ENCODE measurements at places on chromosomes 7 and 10.

- no peak for DNase-seq
These were observed 31.2 kb downstream of the DYNC2I1 start for GRCh38 chr7:158887594-158887993.

- DNase-seq = no peak
These were observed 132.6 kb upstream of the ZEB1 start for GRCh38 chr10:31186225-31187000.

DNA sequence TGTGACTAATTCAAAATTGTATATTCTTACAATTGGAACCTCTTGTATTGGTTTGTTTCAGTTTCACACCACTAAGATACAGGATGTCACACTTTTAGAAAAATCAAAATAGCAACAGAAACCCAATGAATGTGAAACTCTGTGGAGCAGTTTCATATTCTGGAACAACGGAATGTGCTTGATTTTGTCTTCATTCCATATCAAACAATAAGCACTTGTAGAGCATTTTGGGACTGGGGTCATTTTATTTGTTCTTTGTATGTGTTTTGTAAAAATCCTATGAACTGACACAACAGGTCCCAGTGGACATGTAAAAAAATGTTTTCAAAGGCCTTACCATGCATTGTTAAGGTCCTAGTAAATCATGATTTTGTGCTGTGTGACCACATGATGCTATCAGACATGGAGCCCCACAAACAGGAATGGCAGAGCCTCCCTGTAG, 123.1 kb downstream of the DKK1 start:
- DNase-seq = no peak

DNA sequence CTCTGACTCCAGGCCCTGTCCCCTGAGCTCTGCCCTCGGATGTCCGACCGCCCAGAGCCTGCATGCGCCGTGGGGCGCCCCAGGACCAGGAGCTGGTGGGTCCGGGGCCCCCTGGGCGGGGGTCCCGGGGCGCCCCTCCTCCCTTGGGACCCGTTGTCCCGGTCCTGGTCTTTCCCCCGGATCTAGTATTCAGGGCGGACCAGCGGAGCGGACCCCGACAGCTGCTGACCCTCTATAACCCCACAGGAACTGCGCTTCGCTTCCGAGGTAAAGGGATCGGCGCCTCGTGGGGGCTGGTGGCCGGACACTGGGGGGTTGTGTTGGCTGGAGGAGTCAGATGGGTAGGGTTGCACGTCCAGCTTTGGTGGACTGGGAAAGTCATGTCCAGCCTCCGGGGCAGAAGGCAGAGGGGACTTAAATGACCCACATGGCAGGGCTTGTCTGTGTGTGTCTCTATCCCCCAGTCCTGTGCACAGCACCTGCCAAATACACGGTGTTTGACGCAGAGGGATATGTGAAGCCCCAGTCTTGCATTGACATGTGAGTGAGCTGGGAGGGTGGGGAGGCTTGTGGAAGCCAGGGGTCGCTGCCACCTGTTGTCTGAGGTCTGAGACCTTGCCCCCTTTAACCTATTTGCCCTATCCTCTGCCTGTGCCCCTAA, 520 bp downstream of the MOSPD3 start:
- DNase-seq = no peak

Measured in spinal cord (tissue), 10 donors.